ENCODE measurements at places on chromosomes 5 and 9.
A peak's percentile ranks its signal among the peaks of the same experiment; 100 is the strongest.

DNA sequence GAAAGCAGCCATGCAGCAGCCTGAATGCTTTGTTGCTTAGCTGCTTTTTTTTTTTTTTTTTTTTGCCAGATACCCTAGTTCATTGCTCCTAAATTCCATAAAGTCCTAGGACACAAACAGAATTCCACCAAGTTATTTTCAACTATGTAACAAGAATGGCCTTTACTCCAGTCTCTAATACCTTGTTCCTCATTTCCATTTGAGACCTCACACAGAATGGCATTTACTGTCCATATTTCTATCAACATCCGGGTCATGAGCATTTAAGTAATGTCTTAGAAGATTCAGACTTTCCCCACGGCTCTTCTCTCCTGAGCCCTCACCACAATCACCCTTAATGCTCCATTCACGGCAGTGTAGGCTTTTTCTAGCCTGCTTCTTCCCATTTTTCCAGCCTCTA lies 31.7 kb upstream of the FBXW11 start:
- no peak for DNase-seq

GRCh38 chr9:3773362-3774060 lies 247.7 kb upstream of the RFX3 start:
- DNase-seq = no peak

GRCh38 chr5:18321262-18321942 lies 687.1 kb downstream of the TAF11L14 start:
- no peak for DNase-seq

DNA sequence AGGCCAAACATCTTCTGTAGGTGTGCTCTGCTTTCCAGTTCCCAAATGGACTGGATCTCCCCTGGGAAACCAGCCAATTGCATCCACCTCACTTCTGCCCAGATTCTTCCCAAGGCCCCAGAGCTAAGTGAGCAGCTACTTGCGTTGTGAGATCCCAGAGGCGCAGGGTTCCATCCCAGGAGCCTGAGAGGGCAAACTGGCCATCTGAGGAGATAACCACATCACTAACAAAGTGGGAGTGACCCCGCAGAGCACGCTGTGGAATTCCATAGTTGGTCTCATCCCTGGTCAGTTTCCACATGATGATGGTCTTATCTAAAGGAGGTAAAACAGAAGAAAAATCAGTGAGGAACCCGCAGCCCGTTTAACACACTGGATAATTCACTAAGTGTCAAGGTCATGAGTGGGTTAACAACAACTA lies 1.7 kb downstream of the RACK1 start:
- DNase-seq = no peak

DNA sequence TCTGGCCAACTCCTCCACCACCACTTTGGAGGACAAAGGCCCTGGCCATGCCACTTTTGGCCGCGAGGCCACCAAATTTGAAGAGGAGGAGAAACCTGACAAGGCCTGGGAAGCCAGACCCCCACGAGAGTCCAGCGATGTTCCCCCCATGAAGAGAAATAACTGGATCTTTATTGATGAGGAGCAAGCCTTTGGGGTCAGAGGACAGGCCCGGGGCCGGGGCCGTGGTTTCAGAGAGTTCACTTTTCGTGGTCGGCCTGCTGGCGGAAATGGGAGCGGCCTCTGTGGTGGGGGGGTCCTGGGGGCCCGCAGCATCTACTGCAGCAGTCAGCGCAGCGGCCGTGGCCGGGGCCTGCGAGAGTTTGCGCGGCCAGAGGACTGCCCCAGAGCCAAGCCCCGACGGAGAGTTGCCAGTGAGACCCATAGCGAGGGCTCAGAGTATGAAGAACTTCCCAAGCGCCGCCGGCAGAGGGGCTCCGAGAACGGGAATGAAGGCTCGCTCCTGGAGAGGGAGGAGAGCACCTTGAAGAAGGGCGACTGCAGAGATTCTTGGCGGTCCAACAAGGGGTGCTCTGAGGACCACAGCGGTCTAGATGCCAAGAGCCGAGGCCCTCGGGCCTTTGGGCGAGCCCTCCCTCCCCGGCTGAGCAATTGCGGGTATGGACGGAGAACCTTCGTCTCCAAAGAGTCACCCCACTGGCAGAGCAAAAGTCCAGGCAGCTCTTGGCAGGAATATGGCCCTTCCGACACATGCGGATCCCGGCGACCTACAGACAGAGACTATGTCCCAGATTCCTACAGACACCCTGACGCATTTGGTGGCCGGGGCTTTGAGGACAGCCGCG lies 27.4 kb upstream of the POMT1 start:
- DNase-seq = peak; percentile 26

DNA sequence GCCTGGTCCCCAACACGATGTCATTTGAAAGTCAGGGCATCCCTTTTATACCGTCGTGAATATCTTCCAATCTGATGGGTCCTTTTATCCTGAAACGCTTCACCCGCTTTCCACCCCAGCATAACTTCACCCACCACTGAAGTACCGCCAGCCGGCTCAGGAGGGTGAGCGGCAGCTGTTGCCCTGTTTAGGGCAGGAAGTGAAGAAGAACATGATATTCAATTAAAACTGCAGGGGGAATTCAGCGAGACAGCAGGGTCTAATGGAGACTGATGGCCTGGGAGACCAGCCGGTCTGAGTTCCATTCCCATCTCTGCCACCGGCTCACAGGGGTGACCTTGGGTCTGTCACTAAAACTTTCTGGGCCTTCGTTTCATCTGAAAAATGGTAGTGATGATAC lies 68.2 kb upstream of the EGFLAM start:
- no peak for DNase-seq

- DNase-seq = no peak
Observed at GRCh38 chr5:78634634-78635033, 13.9 kb downstream of the LHFPL2 start.

- no peak for DNase-seq
Observed at GRCh38 chr5:135964670-135965320, 10.0 kb upstream of the LECT2 start.

GRCh38 chr9:4299005-4299795 lies 668 bp downstream of the GLIS3 start:
- DNase-seq = peak; percentile 12

DNA sequence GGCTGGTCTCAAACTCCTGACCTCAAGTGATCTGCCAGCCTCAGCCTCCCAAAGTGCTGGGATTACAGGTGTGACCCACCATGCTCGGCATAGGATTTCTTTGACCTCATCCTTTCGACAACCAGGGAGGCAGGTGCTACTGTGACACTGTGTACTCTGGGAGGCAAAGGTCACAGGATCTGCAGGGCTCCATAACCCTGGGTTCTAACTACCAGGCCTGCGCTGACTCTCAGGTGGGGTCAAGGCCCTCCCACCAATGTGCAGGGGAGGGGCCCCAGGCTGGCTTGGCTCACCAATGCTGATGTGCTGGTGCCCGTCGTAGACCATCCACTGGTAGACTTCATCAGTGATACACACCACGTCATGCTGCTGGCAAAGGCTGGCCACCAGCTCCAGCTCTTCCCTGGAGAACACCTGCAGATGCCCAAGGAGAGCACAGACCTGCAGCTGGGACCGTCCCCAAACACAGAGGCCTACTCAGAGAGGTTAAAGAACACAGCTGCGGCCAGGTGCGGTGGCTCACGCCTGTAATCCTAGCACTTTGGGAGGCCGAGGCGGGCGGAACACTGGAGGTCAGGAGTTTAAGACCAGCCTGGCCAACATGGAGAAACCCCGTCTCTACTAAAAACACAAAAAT lies 7.0 kb upstream of the SPOUT1 start:
- no peak for DNase-seq

DNA sequence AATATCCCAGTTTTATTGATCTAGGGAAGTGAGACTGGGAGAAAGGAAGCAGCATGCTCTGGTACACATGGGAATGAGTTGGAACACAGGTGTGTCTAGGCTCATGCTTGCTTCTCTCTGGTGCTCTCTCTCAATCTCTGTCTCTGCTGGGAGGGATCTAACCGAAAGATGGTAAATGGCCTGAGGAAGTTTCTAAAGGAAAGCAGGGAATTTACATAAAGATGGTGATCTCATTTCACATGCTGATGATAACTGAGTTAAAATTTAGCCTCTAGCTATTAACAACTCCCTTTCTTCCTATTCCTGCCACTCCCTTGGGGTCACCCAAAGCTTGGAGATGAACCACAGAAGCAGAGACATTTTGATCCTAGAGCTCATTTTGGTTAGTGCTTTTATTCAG lies 436.2 kb downstream of the SH3GL2 start:
- no peak for DNase-seq

GRCh38 chr5:134462761-134463160 lies 51.1 kb upstream of the CDKN2AIPNL start:
- no peak for DNase-seq

DNA sequence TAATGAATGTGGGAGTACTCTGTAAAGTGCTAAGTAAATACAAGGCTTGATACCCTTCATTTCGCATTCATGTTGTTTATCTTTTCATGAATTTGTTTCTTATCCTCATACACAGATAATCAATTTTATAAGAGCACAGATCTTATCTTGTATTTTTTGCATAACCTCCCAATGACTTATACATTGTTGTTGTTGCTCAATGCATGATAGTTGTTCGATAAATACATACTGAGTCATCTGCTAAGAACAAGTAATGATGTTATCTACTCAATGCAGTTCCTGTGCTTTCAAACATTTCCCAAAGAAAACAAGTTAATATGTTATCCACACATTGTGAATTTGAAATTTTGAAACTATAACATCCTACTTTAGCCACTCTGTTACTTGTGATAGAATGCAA lies 60.7 kb downstream of the TAF11L14 start:
- no peak for DNase-seq

DNA sequence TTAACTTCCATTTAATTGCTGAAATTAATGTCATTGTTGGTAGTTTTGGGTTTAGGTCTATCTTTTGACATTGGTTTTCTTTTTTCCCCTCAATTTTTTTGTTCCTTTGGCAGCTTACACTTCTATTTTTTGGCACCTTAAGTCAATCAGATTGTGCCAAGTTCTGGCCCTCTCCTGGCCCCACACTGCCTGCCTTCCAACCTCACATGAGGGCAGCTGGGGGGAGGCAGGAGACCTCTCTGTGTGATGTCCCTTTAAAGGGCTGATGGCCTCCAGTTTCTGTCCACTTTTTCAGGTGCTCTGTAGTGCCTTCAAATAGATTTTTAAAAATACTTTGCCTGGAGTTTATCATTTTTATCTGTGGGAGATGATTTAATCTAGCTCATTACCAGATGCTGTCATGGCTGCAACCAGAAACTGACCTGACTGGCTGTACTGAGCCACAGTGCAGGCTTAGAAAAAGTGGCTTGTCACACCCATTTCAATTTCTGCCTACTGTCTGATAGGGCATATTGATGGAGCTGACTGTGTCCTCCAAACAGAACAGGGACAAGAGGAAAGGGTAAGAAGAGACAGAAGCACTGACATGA lies 196.6 kb downstream of the FANCC start:
- DNase-seq = no peak

GRCh38 chr5:40838086-40838485 lies 3.1 kb upstream of the RPL37 start:
- no peak for DNase-seq

- DNase-seq = no peak
Observed at GRCh38 chr9:71487061-71487460, 281.3 kb downstream of the CEMIP2 start.

DNA sequence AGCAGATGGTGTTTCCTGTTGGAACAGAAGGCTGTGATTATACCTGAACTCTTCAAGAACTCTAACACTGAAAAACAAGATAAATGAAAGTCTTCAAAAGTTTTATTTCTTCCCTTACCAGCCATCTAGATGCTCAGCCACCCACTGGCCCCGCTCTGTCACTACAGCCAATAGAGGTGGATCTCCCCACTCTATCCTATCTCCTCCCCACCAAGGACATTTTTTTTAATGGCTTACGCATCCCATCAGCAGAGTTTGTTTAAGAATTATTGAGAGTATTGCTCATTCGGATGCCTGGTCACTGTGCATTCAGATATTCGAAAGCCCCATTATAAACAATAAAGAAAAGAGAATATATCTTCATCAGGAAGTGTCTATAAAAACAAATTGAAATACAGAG lies 159.4 kb downstream of the RASEF start:
- no peak for DNase-seq

- DNase-seq = no peak
Observed at GRCh38 chr9:77177894-77178794, 810 bp downstream of the VPS13A start.

GRCh38 chr5:54093081-54093492 lies 217.3 kb downstream of the ARL15 start:
- no peak for DNase-seq

DNA sequence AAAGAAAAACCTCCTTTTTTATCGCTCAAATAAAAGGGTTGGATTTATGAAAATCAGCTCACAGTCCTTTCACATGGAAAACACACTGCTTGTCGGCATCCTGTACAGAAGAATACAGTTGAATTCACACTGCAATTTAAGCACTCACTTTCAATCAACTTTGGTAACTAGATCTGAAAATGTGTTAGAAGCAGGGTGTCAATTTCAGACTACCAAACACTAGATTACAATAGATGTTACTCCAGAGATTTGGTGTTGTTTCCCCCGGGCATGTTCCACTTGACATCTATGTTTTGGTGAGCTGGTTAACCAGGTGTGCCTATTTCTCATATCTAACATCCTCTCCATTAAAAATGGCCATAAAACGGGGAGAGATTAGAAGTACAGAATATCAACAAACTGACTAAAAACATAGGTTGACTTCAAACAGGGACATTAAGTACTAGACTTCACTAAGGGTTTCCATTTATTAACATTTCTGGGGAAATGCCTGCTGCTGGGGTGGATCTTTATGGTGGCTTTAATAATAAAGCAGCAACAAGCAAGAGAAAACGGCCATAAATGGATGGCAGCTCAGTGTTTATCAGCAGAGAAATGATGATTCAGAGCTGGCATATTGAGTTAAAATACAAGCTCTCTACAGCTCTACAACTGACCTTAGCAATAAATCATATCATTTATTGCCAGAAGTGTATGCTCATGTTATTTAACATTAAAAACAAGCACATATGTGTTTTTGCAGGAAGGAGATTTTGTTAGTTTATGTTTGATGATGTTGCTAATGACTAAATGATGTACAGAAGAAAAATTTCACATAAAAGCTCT lies 158.8 kb downstream of the SLF1 start:
- DNase-seq = no peak

DNA sequence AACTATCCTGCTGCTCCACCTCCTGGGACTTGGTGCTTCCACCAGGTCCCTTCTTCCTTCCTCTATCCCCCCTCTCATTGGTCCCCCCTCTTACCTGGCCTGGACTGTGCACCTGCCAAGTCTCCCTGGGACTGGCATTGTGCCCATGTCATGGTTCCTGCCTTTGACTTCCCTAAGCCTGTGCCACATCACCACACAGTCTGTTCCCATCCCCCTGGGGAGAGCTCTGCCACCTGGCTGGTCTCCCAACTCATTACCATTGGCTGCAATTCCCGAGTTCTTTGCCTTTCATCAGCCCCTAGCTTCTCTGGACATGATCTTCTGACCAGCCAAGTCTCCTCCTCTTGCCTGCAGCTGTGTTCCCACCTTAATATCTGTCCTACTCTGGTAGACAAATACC lies 180.3 kb downstream of the SREK1 start:
- DNase-seq = no peak

GRCh38 chr5:53355316-53355715 lies 125.1 kb upstream of the FST start:
- DNase-seq = no peak

Data from substantia nigra (tissue), 51 donors.